WTC11 (cell line): ENCODE measurements at places on chromosomes 5 and 9.

- DNase-seq: no peak
These were observed 206.4 kb downstream of the ENC1 start for GRCh38 chr5:74433896-74434829.

DNA sequence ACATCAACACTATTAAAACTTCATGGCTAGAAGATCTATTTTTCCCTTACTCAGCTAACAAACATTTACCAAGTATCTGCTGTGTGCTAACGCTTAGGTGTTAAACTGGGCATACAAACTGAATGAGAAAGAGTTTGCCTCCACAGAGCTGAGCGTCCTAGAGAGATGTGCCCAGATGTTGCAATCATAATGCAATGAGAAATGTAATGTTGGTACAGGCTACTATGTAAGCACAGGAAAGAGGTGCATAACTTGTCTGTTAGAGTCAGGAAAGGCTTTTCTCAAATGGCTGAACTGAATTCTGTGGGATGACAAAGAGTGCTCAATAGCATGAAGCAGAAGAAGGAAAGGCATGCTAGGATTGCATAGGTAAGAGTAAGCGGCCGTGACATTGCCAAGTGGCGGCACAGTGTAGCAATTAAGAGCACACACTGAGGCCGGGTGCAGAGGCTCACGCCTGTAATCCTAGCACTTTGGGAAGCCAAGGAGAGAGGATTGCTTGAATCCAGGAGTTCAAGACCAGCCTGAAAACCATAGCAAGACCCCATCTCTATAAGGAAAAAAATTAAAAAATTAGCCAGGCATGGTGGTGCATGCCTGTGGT, 137.8 kb downstream of the MEF2C start:
- DNase-seq: no peak

DNA sequence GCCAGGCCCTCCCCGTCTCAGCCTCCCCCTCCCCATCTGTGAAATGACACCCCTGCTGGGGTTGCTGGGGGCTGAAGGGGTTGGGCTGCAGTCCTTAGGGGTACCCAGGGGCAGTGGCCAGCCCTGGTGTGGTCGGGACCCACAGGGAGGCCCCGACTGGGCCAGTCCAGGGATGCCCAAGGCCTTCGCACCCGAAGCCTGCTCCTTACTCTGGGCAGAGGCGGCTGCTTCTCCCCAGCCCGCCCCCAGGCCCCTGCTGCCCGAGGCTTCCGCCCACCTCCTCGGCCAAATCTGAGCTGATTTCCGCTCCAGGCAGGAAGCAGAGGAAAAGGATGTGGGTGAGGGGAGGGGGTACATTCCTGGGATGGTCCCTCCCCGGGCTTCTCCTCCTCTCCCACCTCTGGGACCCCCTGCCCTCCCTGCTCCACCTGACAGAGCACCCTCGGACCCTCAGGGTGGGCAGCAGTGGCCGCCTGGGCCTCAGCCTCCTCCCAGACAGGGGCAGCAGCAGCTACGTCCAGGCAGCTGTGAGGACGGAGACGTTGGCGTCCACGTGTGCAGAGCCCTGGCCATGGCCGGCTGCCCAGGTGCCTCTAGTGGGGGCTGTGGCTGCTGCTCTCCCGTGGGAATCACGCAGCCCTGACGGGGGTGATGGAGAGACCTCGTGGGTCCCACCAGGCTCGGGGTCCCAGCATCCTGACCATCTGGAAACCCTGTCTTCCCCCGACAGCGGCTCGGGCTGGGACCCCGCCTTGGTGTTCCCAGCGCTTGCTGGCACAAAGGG, 4.2 kb upstream of the NRARP start:
- DNase-seq: no peak

- DNase-seq: no peak
These were observed 208.0 kb downstream of the SGCD start for GRCh38 chr5:156534906-156535485.

- DNase-seq: peak; percentile 61
These were observed 717 bp upstream of the IQGAP2 start for GRCh38 chr5:76402251-76402885.

GRCh38 chr5:11273180-11273903, 512.3 kb upstream of the DAP start:
- no peak for DNase-seq

DNA sequence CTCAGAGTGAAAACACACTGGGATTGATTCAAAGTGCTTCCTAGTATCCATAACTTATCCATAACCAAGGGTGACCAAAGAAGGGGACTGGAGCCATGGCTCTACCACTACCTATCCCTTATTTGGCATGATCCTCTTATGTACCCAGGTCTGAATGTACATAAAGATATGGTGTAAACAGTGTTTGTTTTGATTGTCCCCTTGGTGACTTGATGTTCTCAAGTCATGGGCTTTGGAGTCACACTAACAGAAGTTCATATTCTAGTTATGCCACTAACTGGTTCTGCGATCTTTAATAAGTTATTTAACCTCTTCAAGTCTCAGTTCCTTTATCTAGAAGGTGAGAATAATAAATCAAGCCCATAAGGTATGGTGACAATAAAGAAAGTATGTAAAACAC, 283.4 kb upstream of the PTGER4 start:
- no peak for DNase-seq

DNA sequence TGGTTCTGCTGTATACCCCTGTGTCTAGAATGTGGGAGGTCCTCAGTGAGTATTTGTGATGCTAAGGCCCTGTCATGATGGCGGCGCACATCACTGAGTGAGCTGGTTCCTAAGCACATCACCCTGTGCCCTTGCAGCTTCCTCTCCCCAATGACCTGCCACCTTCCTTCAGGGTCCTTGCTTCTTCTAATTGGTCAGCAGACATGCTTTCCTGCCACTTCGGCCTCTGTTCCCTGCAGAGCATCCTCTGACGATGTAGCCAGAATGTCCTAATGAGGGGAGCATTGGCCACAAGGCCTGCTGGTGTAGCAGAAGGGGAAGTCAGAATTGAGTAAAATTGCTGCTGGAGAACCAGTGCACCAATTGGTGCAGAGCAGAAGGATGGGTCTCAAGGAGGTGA, 31.1 kb upstream of the ANGPTL2 start:
- no peak for DNase-seq

- DNase-seq: no peak
These were observed 42.4 kb downstream of the OSTF1 start for GRCh38 chr9:75130621-75131230.

GRCh38 chr9:71746758-71747125, 21.6 kb downstream of the CEMIP2 start:
- no peak for DNase-seq
